ENCODE measurements at places on chromosomes 2 and 18.

DNA sequence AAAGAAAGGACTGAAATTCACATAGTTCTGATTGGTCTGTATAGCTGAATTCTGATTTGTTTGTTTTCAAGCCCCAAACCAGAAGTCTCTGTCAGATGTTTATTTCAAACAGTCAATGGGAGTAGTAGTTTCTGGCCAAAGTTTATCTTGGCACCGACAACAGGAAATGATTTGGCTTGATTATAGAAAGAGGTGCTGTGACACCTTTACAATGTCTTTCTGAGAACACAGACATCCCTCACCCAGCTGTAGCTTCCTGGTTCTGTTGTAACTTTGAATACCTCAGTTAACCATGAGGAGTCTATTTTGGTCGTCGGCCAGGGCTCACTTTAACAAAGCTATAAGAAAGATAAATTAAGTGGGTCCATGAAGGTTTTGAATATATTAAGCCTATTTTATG lies 545.0 kb upstream of the ZNF804A start:
- peak; percentile 59 for DNase-seq

DNA sequence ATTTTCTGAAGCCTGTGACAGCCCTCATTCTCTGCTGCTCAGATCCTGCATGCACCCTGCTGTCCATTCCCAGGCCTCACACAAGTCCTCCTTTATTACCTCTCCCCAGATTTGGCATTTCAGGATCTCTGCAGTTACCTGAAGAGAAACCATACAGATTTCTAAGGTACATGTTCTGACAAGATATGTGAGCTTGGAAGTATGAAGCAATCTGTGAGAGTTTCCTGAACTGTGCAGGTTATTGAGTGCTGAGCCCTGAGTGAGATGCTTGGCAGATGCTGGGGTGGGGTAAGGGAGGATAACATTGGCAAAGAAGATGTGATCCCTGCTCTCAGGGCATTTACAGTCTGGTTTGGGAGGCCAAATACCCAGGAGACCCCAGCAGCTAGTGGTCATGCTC lies 122.1 kb upstream of the STPG4 start:
- no peak for DNase-seq

- no peak for DNase-seq
Measured at GRCh38 chr2:47803363-47803762, 20.4 kb downstream of the MSH6 start.

DNA sequence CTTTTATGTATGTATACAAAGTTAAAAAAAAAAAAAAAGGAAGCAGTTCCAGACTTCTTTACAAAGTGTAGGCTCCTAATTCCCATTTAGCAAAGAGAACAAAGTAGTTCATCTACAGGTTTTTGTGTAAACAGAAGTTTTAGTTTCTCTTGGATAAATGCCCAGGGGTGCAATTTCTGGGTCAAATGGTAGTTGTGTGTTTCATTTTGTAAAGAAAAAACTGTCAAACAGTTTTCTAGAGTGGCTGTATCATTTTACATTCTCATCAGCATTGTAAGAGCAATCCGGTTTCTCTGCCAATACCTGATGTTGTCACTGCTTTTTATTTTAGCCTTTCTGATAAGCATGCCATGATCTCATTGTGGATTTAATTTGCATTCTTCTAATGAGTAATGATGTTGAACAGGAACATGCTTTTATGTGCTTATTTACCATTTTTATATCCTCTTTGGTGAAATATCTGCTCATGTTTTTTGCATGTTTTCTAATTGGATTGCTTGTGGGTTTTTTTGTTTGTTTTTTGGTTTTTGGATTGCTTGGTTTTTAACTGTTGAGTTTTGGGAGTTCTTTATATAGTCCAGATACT lies 16.6 kb upstream of the PSME4 start:
- peak; percentile 97 for DNase-seq

- no peak for DNase-seq
Measured at GRCh38 chr2:99279969-99280695, 20.9 kb downstream of the LYG1 start.
